T1000 (cell line): ENCODE measurements at places on chromosomes 13 and 19.

DNA sequence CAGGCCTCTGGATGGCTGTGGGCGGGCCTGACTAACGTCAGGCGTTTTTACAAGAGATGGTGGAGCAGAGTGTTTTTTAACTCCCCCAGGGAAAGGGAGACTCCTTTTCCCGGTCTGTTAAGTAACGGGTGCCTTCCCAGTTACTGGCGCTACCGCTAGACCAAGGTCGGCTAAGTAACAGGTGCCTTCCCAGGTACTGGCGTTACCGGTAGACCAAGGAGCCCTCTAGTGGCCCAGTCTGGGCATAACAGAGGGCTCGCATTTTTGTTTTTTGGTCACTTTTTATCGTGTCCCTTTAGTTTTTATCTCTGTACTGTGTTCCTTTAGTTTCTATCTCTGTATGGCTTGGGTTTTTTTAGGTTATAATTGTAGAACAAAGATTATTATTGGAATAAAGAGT lies 10.0 kb downstream of the ZNF383 start:
- no peak for DNase-seq

DNA sequence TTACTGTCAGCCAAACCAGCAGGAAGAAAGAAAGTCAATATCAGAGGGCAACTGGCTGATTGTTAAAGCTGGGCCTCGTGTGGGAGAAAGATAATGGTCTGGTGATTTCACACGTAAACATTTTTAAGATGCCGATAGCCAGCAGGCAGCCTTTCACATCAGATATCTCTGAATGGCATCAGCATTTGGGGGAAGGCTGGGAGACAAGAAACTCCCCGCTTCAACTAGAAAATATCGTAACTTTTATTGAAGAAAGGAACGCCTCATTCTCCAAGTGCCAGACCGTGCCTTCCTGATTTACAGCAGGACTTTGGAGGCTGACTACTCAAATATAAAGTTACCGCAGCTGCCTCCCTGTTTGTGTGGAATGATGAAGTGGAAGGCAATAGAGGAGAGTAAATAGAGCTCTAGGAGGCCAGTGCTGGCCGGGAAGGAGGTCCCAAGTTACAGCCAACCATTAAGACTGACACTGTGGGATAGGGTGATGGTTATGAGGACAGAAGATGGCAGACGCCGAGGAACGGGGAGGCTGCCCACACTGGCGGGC lies 284.3 kb upstream of the MAB21L1 start:
- no peak for DNase-seq

- no peak for DNase-seq
These were observed 74.8 kb upstream of the XPO4 start for GRCh38 chr13:20977394-20977793.

- DNase-seq = no peak
These were observed 666 bp downstream of the MEIS3 start for GRCh38 chr19:47418692-47419029.

- peak; percentile 12 for DNase-seq
These were observed 109.2 kb downstream of the SGCG start for GRCh38 chr13:23289917-23290357.

- DNase-seq = no peak
These were observed 549 bp downstream of the ZNF583 start for GRCh38 chr19:56404705-56405056.

DNA sequence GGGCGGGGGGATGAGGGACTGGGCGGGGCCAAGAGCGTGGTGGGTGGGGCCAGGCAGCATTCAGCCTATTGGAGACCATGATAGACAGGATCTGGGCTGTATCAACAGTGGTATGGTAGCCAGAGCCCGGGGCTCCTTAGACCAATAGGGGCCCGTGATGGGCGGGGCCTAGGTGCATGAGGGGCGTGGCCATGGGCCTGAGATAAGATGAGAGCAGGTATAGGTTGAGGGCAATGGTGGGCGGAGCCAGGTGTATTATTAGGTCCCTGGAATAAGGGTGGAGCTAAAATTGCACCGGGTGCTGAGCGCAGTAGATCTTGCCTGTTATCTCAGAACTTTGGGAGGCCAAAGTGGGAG lies 5.3 kb downstream of the ABCA7 start:
- peak; percentile 66 for DNase-seq

DNA sequence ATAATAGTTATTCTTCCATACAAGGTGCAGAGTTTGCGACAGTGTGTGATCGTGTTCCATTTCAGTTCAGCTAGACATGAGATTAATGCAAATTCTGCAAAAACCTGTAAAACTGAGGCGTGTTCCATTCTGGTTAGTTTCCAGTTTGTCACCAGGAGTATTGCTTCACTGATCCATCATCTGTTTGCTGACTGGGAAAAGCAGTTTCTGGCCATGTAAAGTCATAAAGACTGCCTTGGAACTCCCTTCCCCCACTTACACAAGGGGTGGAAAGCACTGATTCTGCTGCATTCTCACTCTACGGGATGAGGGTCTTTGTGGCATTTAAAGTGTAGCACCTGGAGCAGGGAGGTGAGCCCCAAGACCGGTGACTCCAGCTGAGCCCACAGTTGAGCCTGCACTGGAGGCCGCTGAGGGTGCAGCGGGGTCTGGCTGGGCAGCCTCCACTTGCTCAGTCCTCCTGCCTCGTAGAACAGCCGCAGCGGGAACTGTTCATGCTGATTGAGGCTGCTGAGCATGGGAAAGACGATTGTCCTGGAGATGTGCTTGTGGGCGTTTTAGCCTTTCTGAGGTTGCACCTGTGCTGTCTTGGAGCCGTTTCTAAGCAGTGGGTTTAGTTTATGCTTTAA lies 2.0 kb downstream of the ZNF57 start:
- DNase-seq = no peak

DNA sequence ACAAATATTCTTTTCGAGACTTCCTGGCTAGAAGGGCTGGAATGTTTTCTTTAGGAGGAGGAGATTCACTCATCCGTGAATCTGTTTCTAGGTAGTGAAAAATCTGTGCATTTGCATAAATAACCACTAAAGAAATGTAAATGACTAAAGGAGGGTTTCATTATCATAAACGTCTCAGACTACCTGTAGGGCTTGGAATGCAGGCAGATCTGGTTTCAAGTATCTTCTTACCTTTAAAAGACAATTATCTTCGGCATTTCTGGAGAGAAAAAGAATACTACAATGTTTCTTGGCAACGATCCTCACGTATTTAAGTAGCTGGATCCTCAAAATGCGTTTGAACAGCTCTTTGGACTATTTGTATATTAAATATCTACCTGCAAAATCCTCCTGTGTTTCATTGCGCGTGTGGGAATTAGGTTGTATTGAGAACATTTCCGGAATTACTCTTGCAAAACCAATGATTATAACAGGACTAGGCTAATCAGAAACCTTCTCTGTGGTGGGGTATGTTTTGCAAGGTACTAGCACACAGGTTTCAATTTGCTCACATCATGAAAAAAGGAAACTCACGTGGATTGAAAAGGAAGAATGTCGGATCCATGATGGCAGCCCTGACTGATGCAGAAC lies 291.1 kb upstream of the ARGLU1 start:
- DNase-seq = no peak

DNA sequence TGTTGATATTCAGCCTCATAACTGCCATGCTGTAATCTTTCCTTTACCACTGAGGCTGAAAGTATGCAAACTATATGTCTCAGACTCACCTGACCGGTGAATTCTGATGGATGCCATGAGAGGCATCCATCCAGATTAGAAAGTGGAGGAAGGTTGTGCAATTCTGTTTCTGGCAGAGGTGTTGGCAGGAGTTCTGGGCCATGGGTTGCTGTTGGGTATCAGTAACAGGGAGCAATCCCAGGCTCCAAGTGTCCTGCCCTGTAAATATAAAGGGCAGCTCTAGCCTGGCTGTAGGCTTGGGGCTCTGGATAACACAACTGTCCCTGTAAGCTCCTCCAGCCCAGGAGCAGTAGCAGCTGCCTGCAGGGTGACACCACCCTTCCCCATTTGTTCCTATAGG lies 77.4 kb upstream of the ABCC4 start:
- no peak for DNase-seq

- no peak for DNase-seq
These were observed 327.2 kb upstream of the TSHZ3 start for GRCh38 chr19:31676271-31677004.

DNA sequence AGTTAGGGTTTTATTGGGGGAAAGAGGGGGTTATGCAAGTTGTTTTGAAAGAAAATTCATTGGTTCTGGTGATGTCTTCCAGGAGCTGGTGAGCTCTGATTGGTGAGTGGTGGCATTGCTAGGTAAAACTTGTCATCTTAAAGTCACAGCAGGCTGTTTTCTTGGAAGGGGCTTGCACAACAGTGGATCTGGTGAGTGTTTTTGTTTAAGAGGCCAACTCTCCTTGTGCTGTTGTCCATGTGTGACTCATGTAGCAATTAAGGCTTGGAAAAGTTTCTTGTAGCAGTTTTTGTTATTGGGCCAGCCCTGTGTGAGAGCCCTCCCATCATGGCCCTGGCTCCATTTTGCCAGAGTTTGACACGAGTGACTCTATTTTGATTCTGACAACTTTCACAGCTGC lies 109.4 kb downstream of the RFC3 start:
- peak; percentile 1 for DNase-seq

GRCh38 chr13:113935001-113935844 lies 38.7 kb downstream of the C13orf46 start:
- no peak for DNase-seq

DNA sequence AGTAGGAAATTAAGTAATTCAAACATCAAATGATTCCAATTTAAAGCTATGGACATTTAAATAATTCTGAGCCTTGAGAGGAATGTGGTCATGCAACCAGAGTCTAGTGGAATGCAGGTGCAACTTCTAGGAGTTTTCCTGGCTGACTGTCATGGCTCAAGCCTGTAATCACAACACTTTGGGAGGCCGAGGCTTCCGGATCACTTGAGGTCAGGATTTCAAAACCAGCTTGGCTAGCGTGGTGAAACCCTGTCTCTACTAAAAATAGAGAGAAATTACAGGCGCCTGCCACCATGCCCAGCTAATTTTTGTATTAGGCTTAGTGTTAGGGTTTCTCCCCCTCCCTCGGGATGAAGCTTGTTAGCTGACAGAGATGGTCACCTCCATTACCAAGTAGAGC lies 6.4 kb downstream of the ZNF808 start:
- DNase-seq = no peak

DNA sequence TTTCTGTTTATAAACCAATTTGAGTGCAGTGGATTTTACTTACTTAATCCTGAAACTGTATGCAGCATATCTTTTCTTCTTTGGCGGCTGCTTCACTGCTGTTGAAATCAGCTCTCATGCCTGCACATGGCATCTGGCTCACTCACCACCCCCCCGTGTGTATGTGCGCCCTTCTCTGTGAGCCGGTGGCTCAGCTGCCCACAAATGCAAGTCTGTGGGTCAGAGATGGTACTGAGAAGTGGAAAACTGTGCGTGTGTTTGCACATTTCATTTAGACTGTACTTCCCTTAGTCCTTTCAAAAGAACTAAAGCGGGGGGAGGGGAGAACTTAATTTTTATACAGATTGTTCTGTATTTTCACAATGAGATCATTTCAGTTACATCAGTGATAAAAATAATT lies 307.6 kb downstream of the SHISA2 start:
- no peak for DNase-seq

- peak; percentile 45 for DNase-seq
These were observed 4.1 kb downstream of the IER2 start for GRCh38 chr19:13154241-13154778.

- no peak for DNase-seq
These were observed 17.5 kb upstream of the N4BP2L1 start for GRCh38 chr13:32445461-32445860.

- no peak for DNase-seq
These were observed 1178.4 kb upstream of the ATXN8OS start for GRCh38 chr13:68929075-68929745.

DNA sequence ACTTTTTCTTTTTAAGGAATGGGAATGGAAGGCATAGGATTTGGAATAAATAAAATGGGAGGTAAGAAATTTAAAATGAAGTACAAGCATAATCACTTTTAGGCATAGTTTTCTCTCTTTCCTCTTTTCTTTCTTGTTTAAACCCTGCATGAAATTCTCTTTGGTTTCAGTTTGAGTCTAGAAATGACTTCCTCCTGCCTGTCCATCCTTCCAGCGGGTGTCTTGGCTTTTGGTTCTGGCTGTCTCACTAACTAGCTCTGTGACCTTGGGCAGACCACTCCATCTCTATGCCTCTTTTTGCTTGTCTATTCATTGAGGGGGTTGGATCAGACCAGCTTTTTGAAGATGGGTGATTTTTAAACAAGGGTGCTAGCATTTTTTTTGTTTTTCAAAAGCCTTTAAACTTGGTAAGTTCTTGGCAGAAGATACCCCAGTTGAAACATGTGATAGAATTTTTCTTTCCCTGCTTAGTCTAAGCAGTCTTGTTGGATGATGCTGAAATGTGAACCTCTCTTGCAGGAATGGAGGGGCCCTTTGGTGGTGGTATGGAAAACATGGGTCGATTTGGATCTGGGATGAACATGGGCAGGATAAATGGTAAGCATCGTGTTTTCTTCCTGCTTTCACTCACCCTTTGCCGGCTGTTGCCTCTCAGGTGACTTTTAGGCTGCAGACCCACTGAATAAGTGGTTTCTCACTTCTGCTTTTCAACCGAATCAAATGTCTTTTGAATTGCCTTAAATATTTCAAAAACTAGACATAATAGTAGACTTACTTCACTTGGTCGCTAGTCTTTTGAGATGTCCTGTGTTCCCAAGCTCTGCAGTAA lies 28.6 kb downstream of the PRAM1 start:
- no peak for DNase-seq

DNA sequence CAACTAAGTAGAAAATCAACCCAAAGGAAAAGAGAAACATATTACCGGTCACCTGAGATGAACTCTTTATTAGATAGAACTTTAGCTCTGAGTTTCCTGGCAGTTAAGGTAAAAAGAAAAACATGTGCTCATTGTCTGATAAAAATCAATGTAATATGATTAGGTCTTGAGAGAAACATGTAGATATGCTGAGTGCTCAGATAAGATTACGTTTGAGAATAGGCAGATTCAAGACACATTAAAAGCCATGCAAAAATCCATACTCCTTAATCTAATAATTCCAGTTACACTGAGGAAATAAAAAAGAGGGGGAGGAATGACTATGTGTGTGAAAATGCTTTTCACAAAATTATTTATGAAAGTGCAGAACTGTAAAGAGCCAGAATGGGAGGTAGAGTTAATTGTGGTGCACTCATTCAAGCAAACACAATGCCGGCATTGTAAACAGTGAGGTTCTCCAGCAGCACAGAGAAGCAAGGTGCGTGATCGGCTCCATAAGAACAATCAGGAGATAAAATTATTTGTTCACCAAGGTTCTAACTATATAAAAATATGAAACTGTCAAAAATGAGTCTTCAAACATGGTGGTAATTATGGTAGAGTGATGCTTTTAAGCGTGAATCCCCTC lies 88.8 kb downstream of the MBNL2 start:
- DNase-seq = no peak

DNA sequence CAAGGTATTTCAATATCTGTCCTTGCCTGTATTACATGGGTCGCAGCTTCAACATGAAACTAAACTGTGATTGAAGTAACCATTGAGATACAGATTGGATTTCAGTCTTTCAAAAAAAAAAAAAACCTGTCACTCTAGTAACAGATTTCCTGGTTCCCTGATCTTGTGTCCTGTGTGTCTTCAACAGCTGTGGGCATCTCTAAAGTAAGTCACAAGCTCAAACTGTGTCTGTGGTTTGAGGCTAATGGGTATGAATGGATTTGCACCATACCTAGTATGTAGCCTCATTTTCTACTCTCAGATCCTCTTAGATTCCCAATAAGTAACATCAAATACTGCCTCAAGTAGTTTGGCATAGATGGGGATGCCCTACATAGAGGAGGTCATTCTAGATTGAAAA lies 300.1 kb downstream of the COG6 start:
- DNase-seq = no peak

- DNase-seq = no peak
These were observed 17.5 kb downstream of the PCDH8 start for GRCh38 chr13:52830946-52831345.
